ENCODE measurements at places on chromosomes 13 and 19. TPM values are rescaled to one million over a fixed set of nuclear protein-coding genes. Genes with fewer than 3 reads are reported as not detected.

GRCh38 chr13:64369121-64369520, 2861.0 kb downstream of the PCDH9 start:
- H3K4me3 ChIP-seq, result no peak overlapping the region
- no peak for DNase-seq
- H3K27me3 ChIP-seq, result no peaks in the 10 kb centered on the region
- no peaks in the 10 kb centered on the region for H3K36me3 ChIP-seq
- no peak overlapping the region for H3K27ac ChIP-seq

PROZ gene
- not detected for total RNA-seq

- DNase-seq, result no peak
- no peak overlapping the region for H3K4me3 ChIP-seq
- peaks cover 3% of the 10 kb centered on the region for H3K36me3 ChIP-seq
- no peaks in the 10 kb centered on the region for H3K4me1 ChIP-seq
- H3K27me3 ChIP-seq, result no peaks in the 10 kb centered on the region
- no peak overlapping the region for H3K27ac ChIP-seq
These were observed 105.7 kb upstream of the RAP2A start for GRCh38 chr13:97328222-97328790.

MCEMP1 gene
- total RNA-seq, result not detected

WDR87 gene
- total RNA-seq, result not detected

DNA sequence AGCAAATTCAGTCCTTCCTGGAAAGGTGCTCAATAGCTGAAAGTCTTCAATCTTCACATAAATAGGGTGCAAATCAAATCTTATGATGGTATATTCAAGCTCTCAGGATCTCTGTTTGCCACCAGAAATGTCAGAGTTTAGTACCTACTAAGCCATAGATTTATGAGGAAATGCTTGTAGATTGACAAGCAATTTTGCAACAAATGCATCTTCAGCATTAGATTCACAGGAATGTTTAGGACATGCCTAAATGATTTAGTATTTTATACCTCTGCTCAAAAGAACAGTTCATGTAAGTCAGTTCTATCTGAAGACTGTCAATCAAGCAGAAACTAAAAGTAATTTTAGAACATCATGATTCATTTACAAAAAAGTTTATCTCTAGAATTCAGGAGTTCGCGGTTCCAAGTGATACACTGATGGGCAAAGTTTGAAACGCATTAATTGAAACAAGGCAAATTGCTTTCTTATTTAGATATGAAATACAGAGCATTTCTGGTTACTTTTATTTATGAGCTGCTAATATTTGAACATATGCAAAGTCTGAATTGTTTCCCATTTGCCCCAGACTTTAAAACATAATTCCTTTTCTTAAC, 65.7 kb downstream of the DACH1 start:
- no peak overlapping the region for H3K27ac ChIP-seq
- no peaks in the 10 kb centered on the region for H3K4me1 ChIP-seq
- H3K4me3 ChIP-seq, result no peak overlapping the region
- no peak for DNase-seq
- no peaks in the 10 kb centered on the region for H3K27me3 ChIP-seq
- H3K36me3 ChIP-seq, result no peaks in the 10 kb centered on the region

FUT6 gene
- not detected for total RNA-seq

SPHK2 gene
- total RNA-seq, result 43.4 TPM

DNA sequence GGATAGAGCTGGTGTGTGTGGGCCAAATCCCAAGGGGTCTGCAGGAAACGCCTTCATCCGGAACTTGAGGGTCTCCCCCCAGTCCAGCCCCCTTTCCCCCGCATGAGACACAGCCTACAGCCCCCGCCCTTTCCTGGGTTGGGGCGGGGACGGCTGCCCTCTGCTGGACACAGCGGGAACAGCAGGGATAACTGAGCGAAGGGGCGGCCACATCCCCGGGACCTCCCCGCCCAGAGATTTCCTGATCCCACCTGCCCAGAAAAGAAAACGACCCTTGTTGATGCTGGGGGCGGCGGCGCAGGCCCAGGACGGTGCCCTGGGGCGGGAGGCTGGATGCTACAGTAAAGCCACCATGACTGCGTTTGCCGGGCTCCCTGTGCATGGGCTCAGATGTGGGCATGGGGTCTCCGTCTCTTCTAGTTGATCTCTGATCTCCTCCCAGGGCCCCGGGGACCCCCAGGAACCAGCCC, 14.2 kb downstream of the ONECUT3 start:
- peaks cover 79% of the 10 kb centered on the region for H3K27me3 ChIP-seq
- no peaks in the 10 kb centered on the region for H3K36me3 ChIP-seq
- H3K4me3 ChIP-seq, result no peak overlapping the region
- no peak overlapping the region for H3K27ac ChIP-seq
- peak; percentile 63 for DNase-seq
- no peaks in the 10 kb centered on the region for H3K4me1 ChIP-seq

DNA sequence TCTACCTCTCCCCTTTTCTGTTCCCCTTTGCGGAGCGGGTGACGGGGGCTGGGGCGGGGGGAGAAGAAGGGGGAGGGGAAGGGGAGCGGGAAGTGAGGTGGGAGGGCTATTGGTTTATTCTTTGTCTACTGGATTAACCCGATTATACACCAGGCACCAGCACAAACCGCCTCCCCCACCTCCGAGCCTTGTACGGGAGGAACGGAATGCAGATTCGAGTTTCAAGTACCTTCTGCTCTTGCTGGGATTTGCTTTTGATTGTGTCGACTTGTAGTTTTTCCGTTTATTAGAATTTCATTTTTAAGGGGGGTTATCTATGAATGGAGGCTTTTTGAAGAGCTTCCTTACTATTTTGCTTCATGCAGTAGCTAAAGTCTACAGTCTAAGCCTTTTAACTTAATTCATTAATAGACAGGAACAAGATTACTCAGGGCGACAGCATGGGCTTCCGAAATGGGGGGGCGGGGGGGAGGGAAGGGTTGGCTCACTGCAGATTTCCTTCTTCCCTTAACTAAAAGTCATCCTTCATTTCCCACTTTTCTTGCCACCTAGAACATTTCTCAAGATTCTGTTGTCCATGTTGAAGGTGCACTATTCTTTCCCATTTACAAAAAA, 937 bp upstream of the SPRY2 start:
- no peak overlapping the region for H3K27ac ChIP-seq
- DNase-seq, result no peak
- no peak overlapping the region for H3K4me3 ChIP-seq
- H3K36me3 ChIP-seq, result no peaks in the 10 kb centered on the region
- H3K4me1 ChIP-seq, result peaks cover 11% of the 10 kb centered on the region
- peaks cover 26% of the 10 kb centered on the region for H3K27me3 ChIP-seq

GRCh38 chr13:24652359-24652758, 27.8 kb upstream of the ATP12A start:
- H3K4me3 ChIP-seq, result no peak overlapping the region
- no peak for DNase-seq
- H3K27ac ChIP-seq, result no peak overlapping the region
- peaks cover 3% of the 10 kb centered on the region for H3K36me3 ChIP-seq

- H3K27me3 ChIP-seq, result no peaks in the 10 kb centered on the region
- H3K4me3 ChIP-seq, result no peak overlapping the region
- H3K4me1 ChIP-seq, result peaks cover 8% of the 10 kb centered on the region
- DNase-seq, result no peak
- H3K36me3 ChIP-seq, result peaks cover 14% of the 10 kb centered on the region
These were observed 6.8 kb upstream of the ZNF561 start for GRCh38 chr19:9627856-9628255.

DNA sequence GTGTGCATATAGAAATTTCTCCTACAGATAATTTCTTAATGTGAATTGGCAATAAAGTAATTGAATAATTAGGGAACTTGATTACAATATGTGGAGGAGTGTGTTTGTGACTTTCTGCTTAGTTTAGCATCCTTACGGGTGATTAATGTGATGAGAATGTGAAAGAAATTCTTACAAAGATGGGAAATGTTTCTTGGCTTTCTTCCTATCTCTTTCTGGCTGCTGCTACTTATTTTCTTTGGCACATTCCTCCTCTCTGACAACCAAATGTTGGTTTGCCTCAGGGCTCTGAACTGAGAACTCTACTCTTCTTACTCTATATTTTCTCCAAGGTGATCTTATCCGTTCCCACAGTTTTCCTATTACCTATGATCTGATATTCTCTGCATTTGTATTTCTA, 300.1 kb downstream of the TBC1D4 start:
- DNase-seq, result no peak
- no peaks in the 10 kb centered on the region for H3K27me3 ChIP-seq
- no peak overlapping the region for H3K27ac ChIP-seq
- no peaks in the 10 kb centered on the region for H3K4me1 ChIP-seq
- no peaks in the 10 kb centered on the region for H3K36me3 ChIP-seq

DNA sequence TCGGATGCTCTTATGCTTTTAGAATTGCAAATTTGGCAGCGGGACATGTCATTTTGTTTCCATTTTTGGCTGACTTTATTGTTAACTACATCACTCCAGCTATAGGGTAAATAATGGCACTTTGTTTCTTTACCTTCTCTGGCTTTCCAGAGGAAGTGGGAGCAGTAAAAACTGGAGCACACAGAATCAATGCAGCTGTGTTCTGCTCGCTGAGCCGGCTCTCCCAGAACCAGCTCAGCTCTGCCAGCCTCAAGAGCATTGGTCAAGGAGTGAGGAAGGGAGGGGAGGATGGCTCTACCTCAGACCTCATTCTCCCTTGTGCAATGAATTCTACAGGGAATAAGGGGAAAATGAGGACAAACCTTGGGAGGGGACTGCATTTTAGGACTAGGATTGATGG, 50.5 kb upstream of the SPATA13 start:
- DNase-seq, result no peak
- no peak overlapping the region for H3K4me3 ChIP-seq
- H3K4me1 ChIP-seq, result peaks cover 10% of the 10 kb centered on the region
- no peaks in the 10 kb centered on the region for H3K36me3 ChIP-seq

DNA sequence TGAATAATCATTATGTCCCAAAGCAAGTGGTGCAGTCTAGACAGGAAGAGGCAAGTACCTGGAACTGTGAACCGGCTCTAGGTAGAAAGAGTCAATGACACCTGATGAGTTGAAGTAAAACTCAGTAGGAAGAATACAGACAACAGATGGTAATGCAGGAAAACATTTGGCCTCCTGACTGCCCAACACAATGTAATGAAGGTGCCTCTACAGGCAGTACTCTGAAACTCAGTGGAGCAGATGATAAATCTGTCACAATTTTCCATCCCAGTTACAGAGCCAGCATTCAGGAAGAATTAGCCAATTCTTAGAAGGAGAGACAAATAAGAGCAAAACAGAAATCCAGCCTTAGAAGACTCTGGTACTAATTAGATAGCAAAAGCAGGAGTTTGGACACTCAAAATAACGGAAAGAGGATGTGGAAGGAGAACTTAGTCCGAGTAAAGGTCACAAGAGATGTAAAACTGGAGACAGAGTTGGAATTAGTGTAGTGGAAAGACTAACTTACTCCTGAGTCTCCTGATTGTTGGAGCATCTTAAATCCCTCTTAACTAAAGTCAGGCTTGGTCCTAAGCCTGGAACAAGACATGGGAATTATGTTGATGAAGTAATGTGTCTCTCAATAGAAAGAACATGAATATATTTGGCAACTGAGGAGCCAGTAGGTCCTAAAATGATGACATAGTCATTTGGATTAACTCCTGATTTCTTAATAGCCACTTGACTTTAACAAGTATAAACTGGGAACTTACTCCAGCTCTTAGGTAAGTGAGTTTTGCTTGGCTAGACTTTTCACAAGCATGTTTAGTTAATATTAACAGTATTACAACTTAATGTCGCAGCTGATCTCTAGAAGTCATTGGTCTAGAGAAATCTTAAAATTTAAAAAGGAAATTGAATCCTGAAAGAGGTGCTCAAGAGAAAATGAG, 457.3 kb upstream of the MIR17HG start:
- DNase-seq, result no peak
- no peak overlapping the region for H3K27ac ChIP-seq
- H3K4me1 ChIP-seq, result no peaks in the 10 kb centered on the region
- H3K36me3 ChIP-seq, result no peaks in the 10 kb centered on the region
- H3K4me3 ChIP-seq, result no peak overlapping the region

CYP2A7 gene
- not detected for total RNA-seq

MBD3L2 gene
- total RNA-seq, result not detected

DNA sequence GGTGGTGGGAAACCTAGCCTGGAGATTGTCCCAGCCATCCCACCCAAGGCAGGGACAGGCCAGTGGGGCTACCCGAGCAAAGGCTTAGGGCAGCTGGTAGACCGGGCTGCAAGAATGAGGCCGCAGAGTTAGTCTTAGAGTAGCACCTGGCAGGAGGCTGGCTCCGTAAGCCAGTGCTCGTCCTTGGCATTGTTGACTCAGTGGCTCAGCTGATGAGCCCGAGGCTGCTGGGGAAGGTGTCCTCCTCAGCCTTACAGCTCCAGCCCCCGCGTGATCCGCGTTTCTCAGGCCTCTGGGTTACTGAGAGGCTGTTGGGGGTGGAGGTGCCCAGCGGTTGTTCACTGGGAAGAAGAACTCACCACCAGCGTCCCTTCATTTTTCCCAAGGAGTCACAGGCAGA, 24.7 kb downstream of the PPP1R37 start:
- peaks cover 71% of the 10 kb centered on the region for H3K4me1 ChIP-seq
- H3K36me3 ChIP-seq, result peaks cover 4% of the 10 kb centered on the region
- H3K27ac ChIP-seq, result peak overlapping the region; percentile 66
- H3K27me3 ChIP-seq, result no peaks in the 10 kb centered on the region

Measured in activated CD8-positive, alpha-beta memory T cell treated with anti-CD3 and anti-CD28 coated beads, Interleukin-2, amount 10 ng/mL, durations not matched to agents 7 days and 5 days (primary cell).